ENCODE measurements at places on chromosomes 1 and 21.

- no peak for DNase-seq
These were observed 23.3 kb downstream of the FOXO6 start for GRCh38 chr1:41384579-41384978.

DNA sequence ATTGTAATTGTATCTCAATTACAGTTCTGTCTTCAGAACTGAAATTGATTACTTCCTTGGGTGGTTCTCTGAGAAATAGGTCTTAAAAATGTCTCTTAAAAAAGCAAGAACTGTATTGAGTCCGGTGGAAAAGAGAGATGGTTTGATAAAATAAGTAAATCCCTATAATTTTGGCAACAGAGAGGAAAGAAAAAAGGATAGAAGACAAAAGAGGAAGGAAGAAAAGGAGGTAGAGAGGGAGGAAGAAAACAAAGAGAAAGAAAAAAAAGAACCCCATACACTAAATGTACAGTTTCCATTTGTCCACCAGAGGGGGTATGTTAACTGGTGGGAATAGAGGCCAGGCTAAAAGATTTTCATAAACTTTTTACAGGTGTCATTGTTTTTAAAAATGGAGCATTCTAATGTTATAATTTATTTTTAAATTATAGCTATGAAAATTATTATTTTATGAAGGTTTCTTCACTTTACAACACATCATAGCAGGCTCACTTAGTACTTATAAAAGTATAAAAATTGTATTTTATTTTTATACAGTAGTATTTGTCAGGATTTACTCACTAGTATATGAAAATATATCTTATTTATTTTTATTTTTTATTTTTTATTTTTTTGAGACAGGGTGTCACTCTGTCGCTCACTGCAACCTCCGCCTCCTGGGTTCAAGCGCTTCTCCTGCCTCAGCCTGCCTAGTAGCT, 2.1 kb upstream of the UBE2T start:
- DNase-seq: no peak

DNA sequence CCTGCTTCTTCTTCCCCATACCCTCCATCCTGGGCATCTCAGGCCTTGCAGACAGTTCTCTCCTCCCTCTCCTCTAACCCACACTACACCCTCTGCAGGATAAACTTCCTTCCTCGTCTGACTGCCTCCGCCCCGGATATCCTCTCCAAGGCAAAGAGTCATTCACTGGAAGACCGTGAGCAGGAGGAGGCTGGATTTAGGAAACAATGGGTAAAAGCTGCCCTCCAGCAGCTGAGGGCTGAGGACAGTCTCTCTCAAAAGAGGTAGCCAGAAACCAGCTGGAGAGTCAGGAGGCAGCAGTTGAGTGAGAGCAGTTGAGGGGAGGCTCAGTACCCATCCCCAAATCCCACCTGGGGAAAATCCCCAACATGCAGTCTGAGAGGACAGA, 1.4 kb downstream of the CSRP1 start:
- no peak for DNase-seq

DNA sequence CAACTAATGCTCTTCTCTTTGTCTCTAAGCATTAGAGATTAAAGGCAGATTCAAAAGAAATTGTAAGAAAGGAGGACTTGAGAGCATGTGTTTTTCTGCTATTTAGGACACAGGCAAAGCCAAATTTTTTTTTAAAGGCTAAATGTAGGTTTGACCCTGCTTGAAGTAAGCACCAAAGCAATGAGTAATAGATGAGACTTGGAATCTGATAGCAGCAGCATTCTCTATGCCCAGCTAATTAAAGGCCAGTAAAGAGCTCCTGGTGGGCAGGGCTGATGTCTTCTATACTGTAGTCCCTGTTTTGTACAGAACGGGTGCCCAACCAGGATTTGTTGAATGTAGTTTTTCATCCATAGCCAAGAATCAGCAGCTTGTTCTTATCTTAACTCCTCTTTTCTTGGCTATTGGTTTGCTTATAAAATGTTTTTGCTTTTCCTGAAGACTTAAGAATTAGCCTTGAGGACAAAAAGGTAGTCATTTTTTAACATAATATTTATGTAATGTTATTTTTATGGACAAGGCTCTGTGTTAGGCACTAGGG, 179.6 kb downstream of the LMO4 start:
- no peak for DNase-seq

DNA sequence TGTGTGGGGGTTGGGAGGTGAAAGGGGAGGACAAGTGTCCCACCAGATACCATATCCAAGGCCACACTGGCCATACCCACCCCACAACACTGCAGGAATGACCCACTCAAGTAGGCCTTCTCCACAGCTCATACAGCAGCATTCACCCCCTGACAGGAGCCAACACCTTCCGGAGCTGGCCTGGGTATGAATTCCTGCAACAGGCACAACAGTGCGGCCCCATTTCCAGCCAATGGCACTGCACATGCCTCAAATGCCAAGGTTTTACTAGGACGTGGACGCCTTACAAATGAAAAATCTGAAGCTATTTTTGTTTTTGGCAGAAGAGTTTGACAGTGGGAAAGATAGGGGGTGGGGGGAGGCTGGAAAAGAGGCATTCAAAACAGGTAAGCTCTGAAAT, 2.0 kb downstream of the KCND3 start:
- no peak for DNase-seq

GRCh38 chr1:51622455-51622913, 5.6 kb downstream of the OSBPL9 start:
- DNase-seq: no peak

GRCh38 chr1:21620496-21620895, 48.7 kb downstream of the RAP1GAP start:
- no peak for DNase-seq

All from stimulated activated CD4-positive, alpha-beta T cell treated with anti-CD3 and anti-CD28 coated beads, Interleukin-2, amount 100 ng/mL, for 4 hours (primary cell).